Vagina (tissue), 2 donors: ENCODE measurements at places on chromosomes 7 and 10.

DNA sequence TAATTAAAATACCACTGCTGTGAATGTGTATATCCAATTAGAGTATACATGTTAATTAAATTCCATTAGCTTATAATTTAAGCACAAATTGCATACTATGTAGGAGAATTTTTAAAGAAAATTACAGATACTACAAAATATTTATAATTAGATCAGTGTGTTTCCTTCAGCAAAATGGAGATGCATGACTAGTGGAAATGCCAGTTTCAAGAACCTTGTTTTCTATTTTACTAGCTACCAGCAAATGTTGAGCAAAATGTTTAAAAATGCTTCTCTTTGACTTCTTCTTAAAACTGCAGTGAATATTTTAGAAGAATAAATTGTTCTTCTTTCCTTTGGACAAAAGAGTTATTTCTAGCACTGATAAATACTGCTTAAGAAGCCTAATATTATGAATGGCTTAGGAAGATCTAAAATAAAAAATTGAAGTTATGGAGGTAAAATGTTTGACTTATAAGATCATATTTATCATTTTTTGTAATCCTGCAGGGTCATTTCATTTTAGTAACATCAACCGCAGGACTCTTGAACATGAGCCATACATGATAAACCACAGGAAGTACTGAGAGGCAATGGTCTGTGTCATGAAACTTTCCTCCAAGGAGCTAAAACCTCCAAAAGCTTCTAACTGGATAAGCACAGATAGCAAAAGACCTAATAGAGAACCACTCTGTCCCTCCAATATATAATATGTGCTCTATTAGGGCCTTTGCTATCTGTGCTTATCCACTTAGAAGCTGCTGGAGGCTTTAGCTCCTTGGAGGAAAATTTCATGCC lies 1066.0 kb upstream of the CELF2 start:
- H3K4me3 ChIP-seq: no peak overlapping the region
- no peak overlapping the region for H3K27ac ChIP-seq
- DNase-seq: no peak
- no peaks in the 10 kb centered on the region for H3K27me3 ChIP-seq
- H3K4me1 ChIP-seq: no peaks in the 10 kb centered on the region
- H3K36me3 ChIP-seq: no peaks in the 10 kb centered on the region

DNA sequence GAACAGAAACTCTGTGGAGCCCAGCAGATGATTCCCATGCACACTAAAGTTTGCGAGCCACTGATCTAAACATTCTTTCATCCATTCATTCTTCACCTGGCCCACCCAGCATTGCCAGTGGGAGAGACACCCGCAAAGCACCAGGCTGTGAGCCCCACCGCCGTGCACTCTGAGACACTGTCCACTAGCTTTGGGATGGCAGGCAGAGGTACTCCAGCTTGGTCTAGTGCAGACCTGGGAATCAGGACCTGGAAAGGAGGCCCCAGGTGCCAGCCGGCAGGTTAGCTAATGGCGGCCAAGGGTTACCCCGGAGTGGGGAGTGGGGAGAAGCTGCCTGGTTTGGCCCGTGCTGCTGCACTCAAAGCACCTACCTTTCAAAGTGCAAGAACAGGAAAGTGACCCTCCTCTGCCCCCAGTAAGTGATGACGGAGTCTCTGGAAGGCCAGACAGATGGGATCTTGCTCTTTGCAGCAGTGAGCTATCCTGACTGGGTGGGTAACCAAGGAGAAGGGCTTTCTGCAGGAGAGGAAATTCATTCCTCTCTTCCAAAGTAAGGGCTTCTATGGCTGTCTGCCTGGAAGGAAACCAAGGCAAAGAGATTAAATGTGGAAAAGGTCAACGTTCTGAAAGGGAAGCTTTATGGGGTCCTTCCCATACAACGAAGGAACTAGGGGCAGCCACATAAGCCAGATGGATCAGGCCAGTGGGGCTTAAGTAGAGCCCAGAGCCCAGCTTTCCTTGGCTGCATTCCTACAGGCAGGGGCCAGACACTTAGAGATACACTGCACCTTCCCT lies 74.2 kb upstream of the LRRC4 start:
- no peak overlapping the region for H3K27ac ChIP-seq
- no peaks in the 10 kb centered on the region for H3K27me3 ChIP-seq
- H3K4me1 ChIP-seq: peaks cover 14% of the 10 kb centered on the region
- no peak for DNase-seq
- H3K36me3 ChIP-seq: no peaks in the 10 kb centered on the region
- no peak overlapping the region for H3K4me3 ChIP-seq

DNA sequence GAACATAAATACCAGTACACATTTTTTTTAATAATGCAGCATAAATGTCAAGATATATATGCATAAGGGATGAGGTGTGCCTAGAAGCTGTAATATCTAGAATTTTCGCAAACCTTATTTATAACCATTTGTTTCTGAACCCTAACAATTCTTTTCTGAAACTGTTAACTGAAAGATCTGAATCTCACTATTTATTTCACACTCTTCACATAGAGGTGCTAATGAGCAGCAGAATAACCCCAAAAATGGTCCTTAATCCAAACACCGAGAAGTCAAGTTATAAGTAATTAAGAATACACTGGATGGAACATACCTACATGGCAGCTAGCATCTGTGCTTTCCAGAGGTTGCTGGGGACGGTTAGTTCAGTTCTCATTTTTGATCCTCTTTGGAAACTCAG lies 742.0 kb downstream of the AUTS2 start:
- no peaks in the 10 kb centered on the region for H3K27me3 ChIP-seq
- no peaks in the 10 kb centered on the region for H3K4me1 ChIP-seq
- no peak for DNase-seq
- no peak overlapping the region for H3K4me3 ChIP-seq

DNA sequence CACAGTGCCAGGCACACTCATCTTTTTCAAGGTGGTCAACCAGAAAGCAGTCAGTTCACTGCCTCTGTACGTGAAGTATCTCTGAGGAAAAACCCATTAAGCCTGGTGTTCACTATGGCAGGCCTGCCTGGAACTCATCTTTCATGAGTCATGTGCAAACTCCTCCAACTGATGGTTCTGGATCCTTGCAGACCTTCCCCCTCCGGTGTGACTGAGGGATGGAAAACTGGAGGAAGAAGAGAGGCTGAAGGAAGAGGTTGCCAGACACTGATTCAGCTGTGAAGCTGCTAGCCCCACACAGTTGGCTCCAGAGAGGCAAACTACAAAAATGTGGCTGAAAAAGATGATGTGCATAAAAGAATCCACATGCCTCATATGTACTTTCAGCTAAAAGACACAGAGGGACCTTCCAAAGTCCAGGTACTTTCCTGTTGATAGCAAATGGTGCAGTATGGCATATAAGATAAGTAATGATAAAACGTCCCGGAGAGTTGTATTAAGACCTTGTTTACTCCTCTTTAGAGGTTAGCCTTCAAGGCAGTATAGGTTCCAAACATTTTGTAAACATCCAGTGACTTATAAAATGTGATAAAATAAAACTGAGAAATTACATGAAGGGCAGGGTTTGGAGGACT lies 2.7 kb downstream of the CYP3A5 start:
- no peaks in the 10 kb centered on the region for H3K27me3 ChIP-seq
- no peak overlapping the region for H3K4me3 ChIP-seq
- DNase-seq: no peak
- no peaks in the 10 kb centered on the region for H3K36me3 ChIP-seq

- no peak overlapping the region for H3K27ac ChIP-seq
- DNase-seq: no peak
- no peak overlapping the region for H3K4me3 ChIP-seq
- no peaks in the 10 kb centered on the region for H3K4me1 ChIP-seq
Observed at GRCh38 chr10:112115781-112116385, 67.7 kb downstream of the GPAM start.

GRCh38 chr10:103766751-103767505 lies 88.4 kb downstream of the SH3PXD2A start:
- peaks cover 24% of the 10 kb centered on the region for H3K4me1 ChIP-seq
- H3K4me3 ChIP-seq: no peak overlapping the region
- H3K27ac ChIP-seq: no peak overlapping the region
- peaks cover 3% of the 10 kb centered on the region for H3K36me3 ChIP-seq

- no peak for DNase-seq
- H3K36me3 ChIP-seq: no peaks in the 10 kb centered on the region
- no peak overlapping the region for H3K27ac ChIP-seq
- H3K4me1 ChIP-seq: peaks cover 4% of the 10 kb centered on the region
Observed at GRCh38 chr10:60937022-60937421, 7.0 kb downstream of the RHOBTB1 start.

DNA sequence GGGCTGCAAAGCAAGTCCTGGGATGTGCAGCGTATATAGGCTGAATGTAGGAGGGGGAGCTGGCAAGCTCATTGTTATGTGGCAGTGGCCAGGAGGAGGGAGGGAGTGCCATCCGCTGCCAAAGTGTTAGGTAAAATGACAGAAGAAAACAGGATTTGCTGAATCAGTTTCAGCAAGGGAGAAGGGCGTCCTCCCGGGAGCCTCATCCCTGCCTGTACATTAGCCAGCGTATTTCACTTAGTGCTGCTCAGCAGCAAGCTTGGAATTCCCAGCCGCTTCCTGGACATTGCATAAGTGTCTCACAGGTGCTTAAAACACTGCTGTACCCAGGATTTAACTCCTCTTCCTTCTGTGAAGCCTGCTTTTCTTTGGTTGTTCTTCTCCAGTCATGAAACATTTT lies 2.5 kb downstream of the NIPSNAP2 start:
- no peaks in the 10 kb centered on the region for H3K27me3 ChIP-seq
- peaks cover 49% of the 10 kb centered on the region for H3K4me1 ChIP-seq
- no peak overlapping the region for H3K27ac ChIP-seq
- H3K4me3 ChIP-seq: no peak overlapping the region
- DNase-seq: no peak
- H3K36me3 ChIP-seq: no peaks in the 10 kb centered on the region

DNA sequence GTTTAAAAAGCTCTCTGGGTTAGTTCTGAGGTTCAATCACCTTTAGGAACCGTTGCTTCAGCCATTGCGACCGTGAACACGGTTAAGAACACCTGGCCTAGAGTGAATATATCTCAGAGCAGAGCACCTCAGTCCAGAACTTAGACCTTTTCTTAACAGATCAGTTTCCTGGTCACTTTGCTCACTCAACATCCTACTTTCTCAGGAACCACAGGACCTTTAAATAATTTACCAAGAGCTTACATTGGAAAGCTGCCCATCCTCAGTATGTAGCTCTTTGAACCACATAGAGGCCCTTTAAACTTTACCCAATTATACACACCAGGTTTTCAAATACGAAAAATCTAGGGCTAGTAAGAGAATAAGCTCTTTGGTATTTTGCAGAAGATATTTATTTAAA lies 153.2 kb downstream of the NRBF2 start:
- H3K4me1 ChIP-seq: no peaks in the 10 kb centered on the region
- no peak overlapping the region for H3K4me3 ChIP-seq
- no peak for DNase-seq
- no peaks in the 10 kb centered on the region for H3K36me3 ChIP-seq

- no peaks in the 10 kb centered on the region for H3K36me3 ChIP-seq
- DNase-seq: no peak
- peaks cover 8% of the 10 kb centered on the region for H3K4me1 ChIP-seq
- H3K27ac ChIP-seq: no peak overlapping the region
- H3K4me3 ChIP-seq: no peak overlapping the region
Observed at GRCh38 chr10:112735041-112735695, 214.9 kb upstream of the TCF7L2 start.

DNA sequence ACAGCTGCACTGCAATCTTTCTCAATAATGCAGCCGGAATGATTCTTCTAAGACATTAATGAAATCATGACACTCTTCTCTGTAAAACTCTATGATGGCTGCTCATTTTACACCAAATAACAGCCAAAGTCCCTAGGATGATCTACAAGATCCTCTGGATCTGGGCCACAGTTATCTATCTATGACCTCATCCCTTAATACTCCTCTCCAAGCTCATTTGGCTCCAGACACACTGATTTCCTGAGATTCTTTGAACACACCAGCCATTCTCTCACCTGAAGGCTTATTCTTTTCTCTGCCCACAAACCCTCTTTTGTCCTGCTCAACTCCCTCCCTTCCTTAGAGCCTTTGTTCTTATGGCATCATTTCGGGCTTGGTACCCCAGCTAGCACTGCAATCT lies 577.4 kb upstream of the ANKRD30A start:
- DNase-seq: no peak
- no peak overlapping the region for H3K27ac ChIP-seq
- H3K36me3 ChIP-seq: no peaks in the 10 kb centered on the region
- H3K4me3 ChIP-seq: no peak overlapping the region
- no peaks in the 10 kb centered on the region for H3K4me1 ChIP-seq

GRCh38 chr10:36248304-36248981 lies 606.3 kb upstream of the FZD8 start:
- DNase-seq: no peak
- no peak overlapping the region for H3K27ac ChIP-seq
- no peak overlapping the region for H3K4me3 ChIP-seq
- H3K4me1 ChIP-seq: no peaks in the 10 kb centered on the region
- H3K27me3 ChIP-seq: no peaks in the 10 kb centered on the region
- no peaks in the 10 kb centered on the region for H3K36me3 ChIP-seq

DNA sequence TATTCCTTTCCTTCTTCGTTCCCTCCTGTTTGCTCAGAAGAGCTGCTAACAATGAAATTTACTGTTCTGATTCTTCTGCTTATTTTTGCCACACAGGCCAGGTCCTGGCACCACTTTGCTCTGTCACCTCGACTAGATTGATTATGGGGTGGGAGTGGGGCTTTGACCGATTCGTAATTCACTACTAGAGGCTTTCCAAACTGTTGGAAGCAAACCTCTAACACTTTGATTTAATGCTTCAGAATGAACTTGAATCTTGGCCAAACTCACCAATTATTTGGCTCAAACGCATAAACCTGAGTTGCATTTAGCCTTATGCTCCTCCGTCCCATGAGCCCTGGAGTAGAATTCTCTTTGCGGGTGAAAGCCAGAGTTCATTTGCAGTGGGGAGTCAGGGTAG lies 476.2 kb upstream of the FZD8 start:
- no peak overlapping the region for H3K4me3 ChIP-seq
- H3K27me3 ChIP-seq: no peaks in the 10 kb centered on the region
- H3K27ac ChIP-seq: no peak overlapping the region
- no peak for DNase-seq
- no peaks in the 10 kb centered on the region for H3K36me3 ChIP-seq

DNA sequence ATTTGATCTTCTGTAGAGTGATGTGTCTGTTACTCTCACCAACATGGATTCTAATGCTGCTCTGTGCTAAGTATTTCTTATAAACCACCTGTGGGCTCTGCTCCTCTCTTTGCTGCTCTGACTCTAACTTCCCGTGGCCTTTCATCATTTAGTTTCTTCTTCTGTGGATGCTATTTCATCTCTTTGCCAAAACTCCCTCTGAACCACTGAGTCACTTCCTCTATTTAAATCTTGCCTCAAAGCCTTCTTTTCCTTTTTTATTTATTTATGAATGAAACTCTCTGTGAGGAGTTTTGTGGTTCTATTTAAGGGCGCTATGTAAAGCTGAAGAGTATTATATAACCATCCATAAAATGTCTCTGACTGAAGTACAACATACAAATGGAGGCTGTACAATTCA lies 538.5 kb downstream of the SUGCT start:
- H3K36me3 ChIP-seq: no peaks in the 10 kb centered on the region
- H3K27me3 ChIP-seq: no peaks in the 10 kb centered on the region
- no peak overlapping the region for H3K4me3 ChIP-seq
- H3K4me1 ChIP-seq: no peaks in the 10 kb centered on the region

GRCh38 chr10:132551093-132551807 lies 13.7 kb downstream of the INPP5A start:
- no peak for DNase-seq
- no peak overlapping the region for H3K27ac ChIP-seq
- no peaks in the 10 kb centered on the region for H3K27me3 ChIP-seq
- H3K36me3 ChIP-seq: no peaks in the 10 kb centered on the region
- no peak overlapping the region for H3K4me3 ChIP-seq
- peaks cover 64% of the 10 kb centered on the region for H3K4me1 ChIP-seq
